Naive thymus-derived CD8-positive, alpha-beta T cell (primary cell): ENCODE measurements at places on chromosomes 16 and 17.
A peak's percentile ranks its signal among the peaks of the same experiment; 100 is the strongest.

DNA sequence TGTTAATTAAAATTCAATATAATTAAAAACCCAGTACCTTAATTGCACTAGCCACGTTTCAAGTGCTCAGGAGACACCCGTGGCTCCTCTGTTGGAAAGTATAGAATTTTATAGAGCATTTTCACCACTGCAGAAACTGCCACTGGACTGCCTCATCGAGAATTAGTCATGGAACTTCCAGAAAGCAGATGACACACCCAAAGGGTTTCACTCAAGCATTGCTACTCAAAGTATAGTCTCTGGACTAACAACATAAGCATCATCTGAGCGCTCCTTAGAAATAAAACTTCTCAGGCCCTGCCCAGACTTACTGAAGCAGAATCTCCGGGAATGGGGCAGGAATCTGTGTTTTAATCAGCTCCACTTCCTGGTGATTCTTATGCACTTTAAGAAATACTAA lies 63.5 kb upstream of the GPR139 start:
- no peak for DNase-seq

- no peak for DNase-seq
Measured at GRCh38 chr17:5226940-5227878, 7.5 kb downstream of the SCIMP start.

GRCh38 chr17:7262192-7262934 lies at the start of gene CLDN7:
TSS of gene CLDN7 (minus strand) at chr17:7262478. CDS start at chr17:7262043, 435 bp downstream.
- DNase-seq, result peak; percentile 70

DNA sequence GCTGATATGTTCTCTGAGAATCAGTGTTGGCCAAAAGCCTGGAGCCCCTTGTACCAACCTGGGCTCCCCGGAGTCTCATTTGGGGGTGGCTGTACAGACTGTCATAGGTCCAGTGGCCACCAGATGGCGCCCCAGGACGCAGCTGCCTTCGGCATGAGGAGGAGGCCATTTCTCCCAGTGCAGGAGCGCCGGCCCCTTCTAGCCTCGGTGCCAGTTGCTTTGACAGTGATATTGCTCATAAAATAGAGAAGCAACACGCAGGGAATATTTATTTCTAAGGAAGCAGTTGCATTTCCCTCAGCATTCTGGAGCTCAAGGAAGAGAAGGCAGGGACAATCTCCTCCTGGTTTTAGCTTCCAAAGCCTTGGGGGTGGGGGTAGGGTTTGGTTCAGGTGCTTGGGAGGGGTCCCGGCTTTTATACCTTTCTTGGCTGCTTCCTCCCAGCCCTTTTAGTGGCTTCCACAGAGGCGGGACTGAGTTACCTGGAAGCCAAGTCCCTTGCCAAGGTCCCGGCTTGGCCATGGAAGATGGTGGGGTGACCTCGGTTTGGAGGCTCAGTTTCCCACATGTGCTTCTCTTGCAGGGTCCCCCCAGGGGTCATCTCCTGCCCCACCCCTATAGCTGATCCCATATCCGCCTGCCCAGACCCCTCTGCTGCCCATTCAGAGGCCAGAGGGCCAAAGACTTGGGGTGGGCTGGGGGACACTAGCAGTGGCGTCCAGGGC lies 117.8 kb upstream of the CDC42EP4 start:
- peak; percentile 72 for DNase-seq

GRCh38 chr16:89150090-89150835 lies 21.3 kb upstream of the CDH15 start:
- DNase-seq, result no peak

GRCh38 chr16:3152027-3152276 lies 17.1 kb downstream of the ZNF213 start:
- peak; percentile 31 for DNase-seq

DNA sequence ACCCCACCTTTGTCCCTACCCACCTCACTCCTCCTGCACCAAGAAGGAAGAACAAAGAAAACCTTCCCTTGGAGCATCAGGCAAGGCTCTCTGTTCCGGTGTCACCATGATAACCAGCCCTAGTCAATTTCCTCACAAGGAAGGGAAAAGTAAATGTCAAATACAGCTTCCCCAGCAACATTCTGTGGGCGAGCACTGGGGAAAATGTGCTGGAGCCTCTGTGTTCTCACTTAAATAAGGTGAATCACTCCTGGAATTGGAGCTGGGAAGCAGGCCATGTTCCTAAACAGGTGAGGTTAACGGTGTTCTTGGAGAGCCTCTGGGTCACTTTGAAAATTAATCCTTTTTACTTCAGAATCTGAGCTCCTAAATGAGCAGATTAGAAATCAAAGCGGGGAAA lies 427.9 kb upstream of the ERCC4 start:
- DNase-seq, result no peak

- DNase-seq, result peak; percentile 15
Measured at GRCh38 chr16:68776821-68777485, 39.9 kb downstream of the CDH1 start.

GRCh38 chr17:48890086-48890485 lies 2.5 kb upstream of the ATP5MC1 start:
- no peak for DNase-seq

DNA sequence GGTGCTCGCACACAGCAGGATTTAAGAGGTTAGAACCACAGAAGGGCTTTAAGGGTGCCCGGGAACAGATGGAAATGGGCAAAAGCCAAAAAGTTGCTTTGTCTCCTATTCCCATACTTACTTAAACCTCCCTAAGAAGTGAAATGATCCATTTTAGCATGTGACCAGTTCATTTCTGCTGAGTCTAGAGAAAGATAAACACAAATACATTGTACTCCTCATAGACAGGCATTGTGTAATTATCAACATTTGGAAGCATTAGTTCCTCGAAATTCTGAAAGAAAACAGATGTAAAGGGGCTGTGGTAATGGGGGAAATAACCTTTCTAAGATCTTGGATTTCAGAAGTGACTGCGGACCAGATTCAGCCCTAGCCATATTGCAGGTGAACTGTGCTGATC lies 178.3 kb downstream of the CYB561 start:
- no peak for DNase-seq

- no peak for DNase-seq
Measured at GRCh38 chr16:19703172-19703889, 14.7 kb downstream of the KNOP1 start.

DNA sequence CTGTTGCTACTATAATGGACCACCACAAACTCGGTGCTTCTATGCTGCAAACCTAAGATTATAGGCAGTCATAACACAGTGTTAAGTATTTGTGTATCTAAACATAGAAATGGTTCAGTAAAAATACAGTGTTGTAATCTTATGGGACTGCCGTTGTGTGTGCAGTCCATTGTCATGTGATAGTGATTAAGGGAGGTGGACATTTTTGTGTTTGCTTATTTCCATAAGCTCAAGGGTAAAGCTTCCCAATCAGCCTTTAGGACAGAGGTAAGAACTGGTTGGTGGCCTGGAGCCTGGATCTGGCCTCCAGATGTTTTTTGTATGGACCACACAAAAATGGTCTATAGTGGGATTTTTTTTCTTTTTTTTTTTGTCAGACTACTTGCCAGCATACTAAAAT lies 29.9 kb downstream of the WWOX start:
- DNase-seq, result no peak
